Activated CD4-positive, alpha-beta memory T cell treated with anti-CD3 and anti-CD28 coated beads, Interleukin-2, amount 10 ng/mL, durations not matched to agents 7 days and 5 days (primary cell): ENCODE measurements at places on chromosomes 13 and 19.

DNA sequence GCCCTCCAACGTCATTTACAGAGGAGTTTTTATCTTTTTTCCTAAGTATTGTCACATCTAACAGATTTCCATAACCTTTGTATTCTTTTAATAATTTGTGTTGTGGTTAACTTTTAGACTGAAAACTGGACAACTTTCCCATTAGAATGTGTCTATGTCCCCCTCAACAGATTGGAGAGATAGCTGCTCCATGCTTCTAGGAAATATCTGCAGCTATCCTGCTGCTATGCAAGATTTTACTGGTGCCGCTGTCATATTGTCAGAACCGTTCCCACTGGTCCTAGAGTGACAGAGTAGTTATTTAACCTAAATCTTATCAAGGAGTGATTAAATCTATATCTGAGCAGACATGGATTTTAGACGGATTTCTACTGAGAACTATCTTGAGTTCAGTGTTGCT, 130.0 kb downstream of the MAB21L1 start:
- no peaks in the 10 kb centered on the region for H3K27me3 ChIP-seq
- no peak overlapping the region for H3K27ac ChIP-seq
- H3K36me3 ChIP-seq, result no peaks in the 10 kb centered on the region
- no peak overlapping the region for H3K4me3 ChIP-seq
- no peak for DNase-seq

DNA sequence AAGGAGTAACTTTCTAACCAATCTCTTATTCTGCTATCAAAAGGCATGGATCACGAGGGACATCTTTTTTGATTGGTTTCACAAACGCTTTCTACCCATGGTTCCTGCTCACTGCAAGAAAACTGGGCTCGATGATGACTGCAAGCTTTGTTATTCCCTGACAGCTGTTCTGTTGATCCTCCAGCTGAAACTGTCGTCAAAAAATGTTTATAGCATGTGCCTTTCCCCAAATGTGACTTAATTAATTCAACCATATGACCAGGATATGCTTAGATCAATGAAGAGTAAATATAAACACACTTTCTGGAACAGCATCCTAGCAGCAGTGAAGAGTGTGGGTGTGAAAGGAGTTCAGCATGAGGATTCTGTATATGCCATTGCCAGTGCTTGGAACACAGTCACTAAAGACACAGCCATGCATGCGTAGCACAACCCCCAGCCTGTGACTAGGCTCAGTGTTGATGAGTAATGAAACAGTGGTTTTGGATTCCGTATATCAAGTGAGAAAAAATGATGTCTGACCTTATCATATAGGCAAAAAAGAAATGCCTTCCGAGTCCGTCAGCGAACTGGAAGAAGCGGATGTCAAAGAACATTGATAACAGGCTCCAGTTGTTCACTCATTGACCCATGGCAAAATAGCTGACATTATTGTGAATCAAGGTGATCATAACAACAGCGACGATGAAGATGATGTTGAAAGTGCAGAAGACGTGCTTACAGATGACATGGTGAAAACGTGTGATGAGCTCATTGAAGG, 347.4 kb downstream of the FGF9 start:
- H3K4me1 ChIP-seq, result peaks cover 2% of the 10 kb centered on the region
- H3K27me3 ChIP-seq, result no peaks in the 10 kb centered on the region
- no peak overlapping the region for H3K4me3 ChIP-seq
- H3K27ac ChIP-seq, result no peak overlapping the region
- no peaks in the 10 kb centered on the region for H3K36me3 ChIP-seq

DNA sequence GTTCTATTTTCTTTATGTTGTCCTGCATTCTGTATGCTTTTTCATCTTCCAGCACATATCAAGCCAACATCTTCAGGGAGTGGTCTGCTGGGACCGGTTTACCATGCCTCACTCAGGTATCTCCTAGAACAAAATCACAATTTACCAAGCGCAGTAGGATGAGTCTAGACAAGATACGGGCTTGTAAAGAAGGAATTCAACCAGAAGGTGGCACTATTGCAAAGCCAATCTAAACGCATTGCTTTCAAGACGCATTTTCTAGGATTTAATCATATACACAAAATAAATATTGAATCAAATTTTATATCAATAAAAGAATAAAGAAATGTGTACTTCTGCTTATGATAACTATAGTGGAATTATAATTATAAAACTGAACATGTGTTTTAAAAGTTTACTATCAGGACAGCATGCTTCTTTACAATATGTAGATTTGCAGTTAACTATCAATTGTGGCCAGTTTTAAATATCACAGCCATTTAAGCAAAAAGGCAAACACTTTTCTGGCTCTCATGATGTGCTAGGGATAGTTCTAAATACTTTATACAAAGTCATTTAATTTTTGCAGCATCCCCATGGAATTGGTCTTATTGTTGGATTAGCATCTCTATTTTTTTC, 16.1 kb upstream of the TPP2 start:
- peaks cover 17% of the 10 kb centered on the region for H3K4me1 ChIP-seq
- no peak overlapping the region for H3K4me3 ChIP-seq
- H3K36me3 ChIP-seq, result no peaks in the 10 kb centered on the region
- peak; percentile 24 for DNase-seq
- no peak overlapping the region for H3K27ac ChIP-seq

DNA sequence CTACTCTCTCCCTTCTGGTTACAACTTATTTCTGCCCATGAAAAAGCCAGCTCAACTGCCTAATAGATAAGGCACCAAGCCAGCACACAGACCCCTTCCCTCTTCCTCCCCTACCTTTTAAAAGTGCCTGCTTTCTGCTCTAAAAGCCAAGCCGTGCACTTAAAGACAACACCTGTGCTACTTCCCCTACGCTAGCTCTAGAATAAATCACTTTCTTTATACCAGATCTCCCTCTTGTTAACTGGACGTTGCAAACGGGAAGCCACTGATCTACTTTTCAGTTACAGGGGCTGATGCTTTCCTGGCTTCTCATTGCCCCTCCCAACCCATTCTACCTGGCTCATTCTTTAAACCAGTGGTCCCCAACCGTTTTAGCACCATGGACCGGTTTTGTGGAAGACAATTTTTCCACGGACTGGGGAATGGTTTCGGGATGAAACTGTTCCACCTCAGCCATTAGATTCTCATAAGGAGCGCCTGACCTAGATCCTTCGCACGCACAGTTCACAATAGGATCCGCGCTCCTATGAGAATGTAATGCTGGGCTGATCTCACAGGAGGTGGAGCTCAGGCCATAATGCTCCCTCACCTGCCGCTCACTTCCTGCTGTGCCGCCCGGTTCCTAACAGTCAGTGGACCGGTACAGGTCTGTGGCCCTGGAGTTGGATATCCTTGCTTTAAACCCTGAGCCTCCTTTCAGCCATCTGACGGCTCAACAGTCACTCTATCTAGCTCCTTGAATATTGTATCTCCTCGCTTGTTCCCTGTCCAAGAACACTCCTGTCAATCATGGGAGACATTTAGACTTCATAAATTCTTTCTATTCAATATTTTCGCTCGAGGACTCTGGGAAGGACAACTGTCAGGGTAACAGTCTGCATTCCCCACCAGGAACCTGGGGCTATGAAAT, 841 bp upstream of the ZNF223 start:
- H3K27me3 ChIP-seq, result peaks cover 3% of the 10 kb centered on the region
- peaks cover 9% of the 10 kb centered on the region for H3K36me3 ChIP-seq
- H3K4me1 ChIP-seq, result peaks cover 16% of the 10 kb centered on the region
- H3K4me3 ChIP-seq, result peak overlapping the region; percentile 64
- no peak for DNase-seq

DNA sequence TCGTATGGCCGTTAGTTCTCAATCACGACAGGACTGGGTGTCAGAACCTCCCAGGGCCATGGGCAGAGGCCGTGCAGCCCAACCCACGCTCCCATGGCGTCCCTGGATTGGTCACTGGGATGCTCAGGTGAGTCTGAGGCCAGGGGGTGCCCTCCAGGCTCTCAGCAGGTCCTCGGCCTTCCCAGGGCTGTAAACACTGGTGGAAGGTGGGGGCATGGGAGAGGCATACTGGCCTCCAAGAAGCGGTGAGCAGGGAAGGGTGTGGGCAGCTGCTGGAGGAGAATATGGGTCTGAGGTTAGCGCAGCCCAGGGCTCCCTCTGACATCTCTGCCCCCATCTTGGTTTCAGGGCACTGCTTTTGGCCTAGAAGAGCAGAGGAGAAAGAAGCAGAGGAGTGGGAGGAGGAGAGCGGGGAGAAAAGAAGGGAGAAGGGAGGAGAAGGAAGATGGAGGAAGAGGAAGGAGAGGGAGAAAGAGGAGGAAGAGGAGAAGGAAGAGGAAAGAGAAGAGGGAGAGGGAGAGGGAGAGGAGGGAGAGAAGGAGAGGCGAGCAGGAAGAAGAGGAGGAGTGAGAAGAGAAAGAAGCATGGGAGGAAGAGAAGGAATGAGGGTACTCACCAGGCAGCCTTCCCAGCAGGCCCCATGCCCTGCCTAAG, 62.3 kb downstream of the CEBPG start:
- peaks cover under 1% of the 10 kb centered on the region for H3K27me3 ChIP-seq
- H3K4me3 ChIP-seq, result no peak overlapping the region
- no peak overlapping the region for H3K27ac ChIP-seq

- H3K4me1 ChIP-seq, result peaks cover 24% of the 10 kb centered on the region
- no peak overlapping the region for H3K27ac ChIP-seq
- no peak for DNase-seq
- peaks cover 47% of the 10 kb centered on the region for H3K27me3 ChIP-seq
- H3K4me3 ChIP-seq, result no peak overlapping the region
Observed at GRCh38 chr13:76890021-76890420, 3.8 kb upstream of the KCTD12 start.

DNA sequence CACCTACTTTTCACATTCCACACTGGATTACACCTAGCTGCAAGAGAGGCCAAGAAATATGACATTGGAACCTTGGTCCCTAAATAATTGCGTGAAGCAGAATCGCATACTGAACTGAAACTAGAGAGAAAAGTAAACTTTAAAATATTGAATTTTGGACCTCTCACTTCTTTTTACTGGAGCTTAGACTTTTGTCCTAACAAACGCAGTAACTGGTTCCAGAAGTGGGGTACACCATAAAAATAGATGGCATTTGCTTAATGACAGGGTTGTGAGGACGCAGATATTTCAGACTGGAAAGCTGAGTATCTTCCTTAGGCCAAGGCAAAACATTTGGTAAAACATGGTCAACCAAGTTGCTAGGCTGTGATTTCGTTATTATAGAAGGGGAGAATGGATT, 19.2 kb upstream of the TPM4 start:
- H3K27ac ChIP-seq, result no peak overlapping the region
- H3K4me3 ChIP-seq, result no peak overlapping the region
- H3K4me1 ChIP-seq, result peaks cover 4% of the 10 kb centered on the region
- no peak for DNase-seq
- H3K36me3 ChIP-seq, result peaks cover 2% of the 10 kb centered on the region

GRCh38 chr13:36357692-36358091, 11.5 kb upstream of the SPART start:
- no peaks in the 10 kb centered on the region for H3K36me3 ChIP-seq
- no peak for DNase-seq
- H3K4me3 ChIP-seq, result no peak overlapping the region
- peaks cover 2% of the 10 kb centered on the region for H3K27me3 ChIP-seq
- H3K4me1 ChIP-seq, result peaks cover 5% of the 10 kb centered on the region
- H3K27ac ChIP-seq, result no peak overlapping the region

- no peak overlapping the region for H3K4me3 ChIP-seq
- H3K4me1 ChIP-seq, result peaks cover 16% of the 10 kb centered on the region
- no peak overlapping the region for H3K27ac ChIP-seq
- no peaks in the 10 kb centered on the region for H3K36me3 ChIP-seq
- no peak for DNase-seq
Observed at GRCh38 chr19:42105368-42105767, 26.9 kb downstream of the POU2F2 start.

- no peak overlapping the region for H3K27ac ChIP-seq
- H3K27me3 ChIP-seq, result no peaks in the 10 kb centered on the region
- peaks cover 27% of the 10 kb centered on the region for H3K4me1 ChIP-seq
Observed at GRCh38 chr19:55651236-55651635, 3.2 kb downstream of the CCDC106 start.

- peak overlapping the region; percentile 77 for H3K27ac ChIP-seq
- DNase-seq, result no peak
- H3K36me3 ChIP-seq, result peaks cover 80% of the 10 kb centered on the region
Observed at GRCh38 chr19:18848878-18849661, 17.3 kb downstream of the UPF1 start.

GRCh38 chr13:23752111-23753001, 136.8 kb downstream of the MIPEP start:
- H3K27ac ChIP-seq, result peak overlapping the region; percentile 18
- H3K27me3 ChIP-seq, result peaks cover 4% of the 10 kb centered on the region

DNA sequence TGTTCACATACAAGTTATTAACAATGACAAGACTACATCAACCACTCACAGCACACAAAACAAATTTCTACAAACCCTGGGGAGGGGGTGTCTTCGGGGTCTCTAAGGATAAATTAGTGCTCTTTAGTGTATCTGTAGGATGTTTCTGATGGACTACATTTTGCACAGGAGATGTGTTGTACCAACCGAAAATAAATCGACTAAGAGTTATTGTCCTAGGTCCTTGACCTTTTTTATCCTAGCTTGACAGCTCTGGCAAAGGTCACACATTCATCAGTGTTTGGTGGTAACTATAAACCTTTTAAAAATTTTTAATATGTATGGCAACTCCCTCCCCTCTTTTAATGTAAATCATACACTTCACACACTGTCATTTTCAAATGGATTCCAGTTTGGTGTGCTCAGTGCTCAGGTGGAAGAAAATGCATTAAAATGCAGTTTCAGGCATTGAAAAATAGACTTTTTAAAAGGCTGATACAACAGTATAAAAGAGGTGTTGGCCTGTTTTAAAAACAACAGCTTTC, 7.7 kb downstream of the ZIC5 start:
- peaks cover 5% of the 10 kb centered on the region for H3K36me3 ChIP-seq
- DNase-seq, result no peak
- peaks cover 10% of the 10 kb centered on the region for H3K4me1 ChIP-seq
- H3K27me3 ChIP-seq, result peaks cover 71% of the 10 kb centered on the region
- no peak overlapping the region for H3K4me3 ChIP-seq

GRCh38 chr19:897442-898039, 4.3 kb downstream of the RNU6-9 start:
- peaks cover 32% of the 10 kb centered on the region for H3K36me3 ChIP-seq
- H3K4me1 ChIP-seq, result peaks cover 17% of the 10 kb centered on the region
- no peak for DNase-seq
- no peak overlapping the region for H3K27ac ChIP-seq

- H3K27me3 ChIP-seq, result no peaks in the 10 kb centered on the region
- no peak overlapping the region for H3K27ac ChIP-seq
- no peaks in the 10 kb centered on the region for H3K36me3 ChIP-seq
- no peak overlapping the region for H3K4me3 ChIP-seq
- H3K4me1 ChIP-seq, result no peaks in the 10 kb centered on the region
Observed at GRCh38 chr13:109981000-109981399, 194.6 kb upstream of the IRS2 start.

GRCh38 chr19:17145546-17146497, 69.3 kb upstream of the USE1 start:
- peaks cover 42% of the 10 kb centered on the region for H3K36me3 ChIP-seq
- no peak for DNase-seq
- H3K4me1 ChIP-seq, result peaks cover 13% of the 10 kb centered on the region
- no peaks in the 10 kb centered on the region for H3K27me3 ChIP-seq
- no peak overlapping the region for H3K27ac ChIP-seq
- no peak overlapping the region for H3K4me3 ChIP-seq

GRCh38 chr13:40371531-40372125, 294.8 kb downstream of the FOXO1 start:
- H3K36me3 ChIP-seq, result peaks cover 9% of the 10 kb centered on the region
- DNase-seq, result no peak
- H3K27ac ChIP-seq, result no peak overlapping the region
- no peak overlapping the region for H3K4me3 ChIP-seq
